ENCODE measurements at places on chromosomes 13 and 19.
A peak's percentile ranks its signal among the peaks of the same experiment; 100 is the strongest.

DNA sequence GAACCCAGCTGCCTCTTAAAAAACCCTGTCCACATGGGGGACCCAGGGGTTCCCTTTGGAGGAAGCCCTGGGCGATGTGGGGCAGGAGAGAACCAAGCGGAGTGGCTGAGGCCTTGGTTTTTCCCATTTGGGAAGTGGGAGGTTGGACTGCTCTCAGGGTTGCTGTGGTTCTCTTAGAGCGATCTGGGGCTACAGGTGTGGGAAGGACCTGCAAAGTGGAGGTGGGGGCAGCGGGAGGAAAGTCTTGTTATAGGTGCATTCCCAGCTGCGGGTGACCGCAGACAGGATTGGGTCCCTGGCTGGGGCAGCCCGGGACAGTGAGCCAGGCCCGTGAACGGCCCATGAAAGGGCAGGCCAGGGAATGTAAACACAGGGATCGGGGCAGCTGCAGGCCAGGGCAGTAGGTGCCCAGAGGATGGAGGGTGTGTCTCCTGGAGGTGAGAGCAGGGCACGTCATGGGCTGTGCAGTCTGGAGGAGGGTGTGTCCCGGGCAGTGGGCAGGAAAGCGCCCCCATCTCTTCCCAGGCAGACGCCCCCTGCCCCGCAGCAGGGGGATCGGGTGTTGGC lies 814 bp downstream of the SLC25A23 start:
- H3K27ac ChIP-seq: peak overlapping the region; percentile 68
- peaks cover 21% of the 10 kb centered on the region for H3K4me1 ChIP-seq
- H3K4me3 ChIP-seq: peak overlapping the region; percentile 77
- no peaks in the 10 kb centered on the region for H3K27me3 ChIP-seq
- H3K36me3 ChIP-seq: peaks cover 25% of the 10 kb centered on the region
- DNase-seq: no peak

DNA sequence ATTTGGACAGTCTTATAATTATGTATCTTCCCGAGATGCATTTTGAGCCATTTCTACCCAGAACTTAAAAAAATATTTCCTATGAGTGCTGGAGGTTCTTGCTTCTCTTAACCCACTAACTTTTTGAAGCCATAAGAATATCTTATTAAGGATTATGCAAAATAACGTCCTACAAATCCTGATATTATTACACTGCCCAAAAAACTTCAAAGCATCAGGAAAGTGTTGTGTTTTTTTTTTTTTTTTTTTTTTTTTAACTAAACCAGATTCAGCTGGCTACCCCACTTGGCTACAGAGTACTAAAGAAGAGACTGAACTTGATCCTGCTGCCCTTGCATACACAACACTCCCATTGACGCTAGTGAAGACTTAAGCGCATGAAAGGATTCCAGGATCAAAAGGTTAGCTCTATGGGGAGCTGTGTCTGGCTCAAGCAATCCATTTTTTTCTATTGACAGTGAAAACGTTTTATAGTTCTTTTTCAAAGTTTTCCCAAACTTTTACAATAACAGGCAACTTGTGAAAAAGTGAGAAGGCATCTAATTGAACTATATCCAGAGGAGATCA lies 141.4 kb downstream of the KCNRG start:
- H3K27ac ChIP-seq: no peak overlapping the region
- DNase-seq: no peak
- no peaks in the 10 kb centered on the region for H3K27me3 ChIP-seq
- H3K4me1 ChIP-seq: no peaks in the 10 kb centered on the region
- H3K36me3 ChIP-seq: no peaks in the 10 kb centered on the region

DNA sequence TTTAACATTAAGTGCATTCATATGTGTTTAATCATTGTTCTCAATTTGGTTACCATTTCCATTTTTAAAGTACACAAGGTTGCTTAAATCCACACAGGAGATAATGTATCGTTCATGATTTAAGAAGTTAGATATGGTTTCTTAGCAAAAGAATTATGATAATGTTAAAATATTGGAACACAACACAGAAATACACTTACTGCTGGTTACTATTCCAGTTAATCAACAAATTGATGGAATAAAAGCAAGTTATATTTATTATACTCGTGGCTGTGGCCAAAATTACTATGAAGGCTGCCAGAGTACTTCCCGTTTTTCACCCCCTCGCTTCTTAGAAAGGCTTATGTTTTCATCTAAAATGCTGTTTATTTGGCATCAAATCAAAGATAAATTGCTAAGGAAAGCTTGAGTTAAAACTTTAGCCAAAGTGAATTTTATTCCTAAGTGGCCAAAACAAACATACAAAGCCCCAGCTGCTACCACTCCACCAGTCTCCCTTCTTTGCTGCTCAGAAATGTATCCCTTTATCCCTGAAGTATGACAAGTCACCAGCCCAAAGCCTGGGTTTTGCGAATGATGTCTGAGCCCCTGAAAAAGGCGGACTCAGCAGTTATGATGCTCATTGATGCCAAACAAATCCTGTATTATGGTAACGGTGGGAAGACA lies 27.7 kb downstream of the LCP1 start:
- no peaks in the 10 kb centered on the region for H3K36me3 ChIP-seq
- no peaks in the 10 kb centered on the region for H3K4me1 ChIP-seq
- H3K4me3 ChIP-seq: no peak overlapping the region
- no peaks in the 10 kb centered on the region for H3K27me3 ChIP-seq
- no peak overlapping the region for H3K27ac ChIP-seq

DNA sequence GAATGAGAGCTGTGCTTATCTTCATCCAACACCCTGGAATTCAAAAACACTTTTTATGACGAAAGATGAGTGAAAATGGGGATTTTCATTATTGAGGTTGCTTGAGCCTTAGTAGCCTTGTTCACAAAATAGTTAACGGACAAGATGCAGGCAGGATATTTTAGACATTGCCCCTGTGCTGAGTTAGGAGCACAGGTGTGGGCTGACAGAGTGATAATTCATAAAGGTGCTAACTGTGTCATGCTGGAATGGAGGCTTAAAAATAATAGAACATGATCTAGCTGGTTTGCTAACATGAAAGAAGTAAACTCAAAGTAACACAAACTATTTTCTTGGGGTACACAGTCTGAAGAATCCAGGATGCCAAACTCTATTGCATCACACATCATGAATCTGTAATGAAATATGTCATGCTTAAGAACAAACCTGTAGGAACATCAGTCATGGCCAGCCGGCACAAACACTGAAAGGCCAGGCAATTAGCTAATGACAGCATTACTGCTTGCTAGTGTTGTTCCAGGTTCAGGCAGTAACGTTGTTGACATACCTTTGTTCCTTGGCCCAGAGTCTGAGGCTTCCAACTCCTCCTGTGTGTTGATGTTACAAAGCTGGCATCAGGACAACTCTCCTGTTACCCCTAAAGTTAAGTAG lies 55.3 kb downstream of the FRY start:
- H3K4me1 ChIP-seq: no peaks in the 10 kb centered on the region
- H3K27ac ChIP-seq: no peak overlapping the region
- H3K4me3 ChIP-seq: no peak overlapping the region
- no peak for DNase-seq
- no peaks in the 10 kb centered on the region for H3K36me3 ChIP-seq

DNA sequence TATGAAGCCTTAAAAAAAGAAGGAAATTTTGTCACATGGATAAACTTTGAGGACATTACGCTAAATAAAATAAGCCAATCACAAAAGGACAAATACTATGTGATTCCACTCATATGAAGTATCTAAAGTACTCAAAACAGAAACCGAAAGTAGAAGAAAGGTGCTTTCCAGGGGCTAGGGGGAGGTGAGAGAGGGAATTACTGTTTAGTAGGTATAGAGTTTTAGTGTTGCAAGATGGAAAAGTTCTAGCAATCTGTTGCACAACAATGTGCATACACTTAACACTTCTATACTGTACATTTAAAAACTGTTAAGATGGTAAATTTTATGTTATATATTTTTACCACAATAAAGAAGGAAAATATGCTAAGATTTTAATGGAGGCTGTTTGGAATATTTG lies 83.0 kb downstream of the POLR1D start:
- H3K27me3 ChIP-seq: no peaks in the 10 kb centered on the region
- no peaks in the 10 kb centered on the region for H3K36me3 ChIP-seq
- no peaks in the 10 kb centered on the region for H3K4me1 ChIP-seq
- H3K4me3 ChIP-seq: no peak overlapping the region
- no peak for DNase-seq

DNA sequence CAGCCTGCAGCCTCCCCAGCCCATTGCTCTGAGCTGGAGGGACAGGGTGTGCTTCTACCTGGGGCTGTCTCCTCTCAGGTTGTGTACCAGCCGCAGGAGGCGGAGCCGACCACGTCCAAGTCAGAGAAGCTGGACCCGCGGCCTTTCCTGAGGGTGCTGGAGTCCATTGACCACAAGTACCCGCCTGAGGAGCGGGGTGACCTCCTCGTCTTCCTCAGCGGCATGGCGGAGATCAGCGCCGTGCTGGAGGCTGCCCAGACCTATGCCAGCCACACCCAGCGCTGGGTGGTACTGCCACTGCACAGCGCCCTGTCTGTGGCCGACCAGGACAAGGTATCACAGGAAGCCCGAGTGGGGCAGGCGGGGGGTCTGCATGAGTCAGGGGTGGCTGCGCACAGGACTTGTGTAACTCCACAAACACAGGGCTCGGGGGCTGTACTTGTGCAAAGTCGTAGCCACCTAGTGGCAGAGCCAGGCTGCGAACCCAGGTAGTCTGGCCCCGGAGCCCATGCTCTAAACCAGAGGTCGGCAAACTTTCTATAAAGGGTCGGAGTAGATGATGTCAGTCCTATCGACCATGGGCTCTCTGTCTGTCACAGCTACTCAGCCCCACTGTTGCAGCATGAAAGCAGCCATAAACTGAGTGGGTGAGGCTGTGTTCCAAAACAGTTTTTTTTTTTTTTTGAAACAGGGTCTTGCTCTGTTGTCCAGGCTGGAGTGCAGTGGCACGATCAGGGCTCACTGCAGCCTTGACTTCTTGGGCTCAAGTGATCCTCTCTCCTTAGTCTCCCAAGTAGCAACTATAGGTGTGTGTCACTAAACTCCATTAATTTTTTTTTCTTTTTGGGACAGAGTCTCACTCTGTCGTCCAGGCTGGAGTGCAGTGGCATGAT lies 8.9 kb downstream of the DHX34 start:
- H3K36me3 ChIP-seq: no peaks in the 10 kb centered on the region
- no peak overlapping the region for H3K27ac ChIP-seq
- H3K27me3 ChIP-seq: no peaks in the 10 kb centered on the region
- DNase-seq: no peak
- H3K4me3 ChIP-seq: no peak overlapping the region
- no peaks in the 10 kb centered on the region for H3K4me1 ChIP-seq

GRCh38 chr13:41833201-41833600 lies 127.7 kb downstream of the VWA8 start:
- no peak overlapping the region for H3K4me3 ChIP-seq
- peaks cover 1% of the 10 kb centered on the region for H3K4me1 ChIP-seq
- no peaks in the 10 kb centered on the region for H3K36me3 ChIP-seq
- no peaks in the 10 kb centered on the region for H3K27me3 ChIP-seq
- DNase-seq: no peak

DNA sequence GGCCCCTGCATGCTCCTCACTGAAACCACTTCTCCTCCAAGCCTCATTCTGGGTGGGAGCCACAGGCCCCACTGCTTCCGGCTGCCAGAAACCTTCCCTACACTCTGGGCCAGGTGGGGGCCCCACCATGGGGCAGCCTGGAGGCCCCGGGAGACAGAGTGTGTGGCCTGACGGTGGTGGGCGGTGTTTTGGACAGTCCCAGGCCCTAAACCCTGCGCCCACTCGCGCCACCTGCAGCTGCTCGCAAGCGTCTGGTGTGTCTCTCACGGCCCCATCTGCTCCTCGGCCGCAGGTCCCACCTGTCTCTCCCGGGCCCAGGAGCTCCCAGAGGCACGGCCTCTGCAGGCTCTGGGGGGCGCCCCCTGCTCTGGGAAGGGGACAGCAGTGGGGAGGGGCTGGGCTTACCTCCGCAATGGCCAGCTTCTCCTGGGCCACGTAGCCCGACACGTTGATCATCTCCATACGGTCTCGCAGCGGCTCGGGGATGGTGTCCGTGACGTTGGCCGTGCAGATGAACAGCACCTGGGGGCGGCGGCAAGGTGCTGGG lies 5.6 kb downstream of the RPL36 start:
- DNase-seq: no peak
- peaks cover 64% of the 10 kb centered on the region for H3K36me3 ChIP-seq

- no peak overlapping the region for H3K4me3 ChIP-seq
- no peaks in the 10 kb centered on the region for H3K4me1 ChIP-seq
- no peaks in the 10 kb centered on the region for H3K27me3 ChIP-seq
These were observed 157.5 kb downstream of the MIPEP start for GRCh38 chr13:23731709-23732108.

GRCh38 chr19:50720181-50720920 lies 749 bp upstream of the SHANK1 start:
- H3K27ac ChIP-seq: no peak overlapping the region
- H3K4me3 ChIP-seq: no peak overlapping the region
- no peaks in the 10 kb centered on the region for H3K27me3 ChIP-seq
- no peaks in the 10 kb centered on the region for H3K36me3 ChIP-seq

DNA sequence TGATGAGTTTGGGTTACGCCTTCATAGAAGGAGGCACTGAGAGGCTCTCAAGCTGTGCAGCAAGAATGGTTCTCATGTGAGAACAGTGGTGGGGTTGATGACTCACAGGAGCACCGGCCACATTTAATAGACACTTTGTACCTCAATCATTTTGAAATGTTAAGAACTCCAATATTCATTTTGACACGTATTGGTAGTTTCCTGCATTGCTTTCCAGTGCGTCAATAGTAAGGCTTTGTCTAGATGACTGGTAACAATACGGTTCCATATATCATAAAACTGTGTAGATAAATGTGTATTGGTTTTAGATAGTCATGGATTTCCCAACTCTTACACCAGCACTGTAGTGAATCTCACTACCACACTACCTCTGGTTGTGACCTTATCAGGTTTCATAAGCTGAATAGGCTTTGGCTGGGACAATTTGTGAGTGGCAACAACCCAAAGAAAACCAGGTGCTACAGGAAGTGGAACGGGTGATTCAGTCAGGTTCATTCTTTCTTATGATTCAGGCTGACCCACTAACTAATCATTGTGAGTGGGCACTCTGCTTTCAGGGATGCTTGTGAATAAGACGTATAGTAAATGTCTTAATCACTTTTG lies 362.6 kb downstream of the KLF5 start:
- H3K4me3 ChIP-seq: no peak overlapping the region
- no peak overlapping the region for H3K27ac ChIP-seq
- H3K4me1 ChIP-seq: no peaks in the 10 kb centered on the region

- H3K27ac ChIP-seq: peak overlapping the region; percentile 83
- no peak for DNase-seq
- H3K27me3 ChIP-seq: no peaks in the 10 kb centered on the region
- peaks cover 44% of the 10 kb centered on the region for H3K4me1 ChIP-seq
These were observed 515 bp downstream of the UFM1 start for GRCh38 chr13:38350114-38350617.

- no peaks in the 10 kb centered on the region for H3K27me3 ChIP-seq
- DNase-seq: no peak
- H3K27ac ChIP-seq: no peak overlapping the region
- H3K36me3 ChIP-seq: no peaks in the 10 kb centered on the region
- H3K4me3 ChIP-seq: no peak overlapping the region
- H3K4me1 ChIP-seq: peaks cover 7% of the 10 kb centered on the region
These were observed 6.2 kb downstream of the TINCR start for GRCh38 chr19:5561559-5561958.

GRCh38 chr13:110554227-110554836 lies 7.2 kb downstream of the RAB20 start:
- H3K27me3 ChIP-seq: no peaks in the 10 kb centered on the region
- H3K4me1 ChIP-seq: peaks cover under 1% of the 10 kb centered on the region
- DNase-seq: no peak

- H3K27me3 ChIP-seq: no peaks in the 10 kb centered on the region
- peaks cover 16% of the 10 kb centered on the region for H3K4me1 ChIP-seq
- no peaks in the 10 kb centered on the region for H3K36me3 ChIP-seq
- DNase-seq: no peak
- peak overlapping the region; percentile 71 for H3K27ac ChIP-seq
- H3K4me3 ChIP-seq: peak overlapping the region; percentile 53
These were observed 478 bp downstream of the LMO7 start for GRCh38 chr13:75636436-75637180.
